Germinal center (tissue), 1 donor: ENCODE measurements at places on chromosomes 3 and 15.

DNA sequence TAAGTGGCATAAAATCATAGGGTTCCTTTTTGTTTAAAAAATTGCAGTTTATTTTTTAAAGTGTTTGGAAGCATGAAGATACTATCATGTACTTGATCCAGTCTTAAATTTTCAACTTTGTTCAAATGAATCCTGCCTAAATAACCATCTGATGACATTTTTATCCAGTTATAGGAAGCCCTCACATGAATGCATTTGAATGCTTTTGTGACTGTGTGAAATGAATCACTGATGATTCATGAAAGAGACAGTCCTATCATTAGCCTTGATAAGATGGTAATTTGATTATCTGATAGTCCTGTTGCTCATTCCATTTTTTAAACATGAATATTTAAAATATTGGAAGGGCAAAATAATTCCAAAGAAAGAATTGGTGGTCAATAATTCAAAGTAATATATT lies 401.9 kb upstream of the ROBO2 start:
- no peak for DNase-seq

- no peak for DNase-seq
Observed at GRCh38 chr3:42020684-42021307, 58.9 kb upstream of the ULK4 start.

DNA sequence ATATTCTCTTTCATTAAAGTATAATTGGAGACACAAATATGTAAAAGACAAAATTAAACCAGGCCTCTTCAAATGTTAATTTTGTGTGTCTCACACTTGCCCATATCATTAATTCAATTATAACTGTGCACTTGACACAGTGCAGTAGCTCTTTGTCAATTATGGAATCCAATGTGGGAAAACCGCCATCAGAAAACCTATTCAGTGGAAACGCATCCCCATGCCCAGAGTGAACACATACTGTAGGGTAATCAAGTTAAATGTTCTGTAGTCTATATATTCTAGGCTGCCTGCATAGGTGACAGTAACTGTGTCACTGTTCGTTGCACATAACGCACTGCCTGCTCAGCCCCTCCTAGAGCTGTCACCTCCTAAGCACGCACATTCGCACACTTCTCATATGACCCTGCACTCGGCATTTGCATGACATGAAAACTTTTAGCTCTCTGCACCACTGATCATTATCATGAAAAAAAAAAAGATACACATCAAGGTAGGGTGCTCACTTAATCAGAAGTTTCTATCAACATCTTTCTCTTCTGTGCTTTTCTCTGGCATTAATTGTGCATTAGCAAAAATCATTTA lies 63.2 kb downstream of the MEIS2 start:
- no peak for DNase-seq

GRCh38 chr3:54831112-54831511 lies 96.7 kb downstream of the LRTM1 start:
- no peak for DNase-seq

- no peak for DNase-seq
Observed at GRCh38 chr15:87144775-87145174, 1065.1 kb downstream of the AGBL1 start.

DNA sequence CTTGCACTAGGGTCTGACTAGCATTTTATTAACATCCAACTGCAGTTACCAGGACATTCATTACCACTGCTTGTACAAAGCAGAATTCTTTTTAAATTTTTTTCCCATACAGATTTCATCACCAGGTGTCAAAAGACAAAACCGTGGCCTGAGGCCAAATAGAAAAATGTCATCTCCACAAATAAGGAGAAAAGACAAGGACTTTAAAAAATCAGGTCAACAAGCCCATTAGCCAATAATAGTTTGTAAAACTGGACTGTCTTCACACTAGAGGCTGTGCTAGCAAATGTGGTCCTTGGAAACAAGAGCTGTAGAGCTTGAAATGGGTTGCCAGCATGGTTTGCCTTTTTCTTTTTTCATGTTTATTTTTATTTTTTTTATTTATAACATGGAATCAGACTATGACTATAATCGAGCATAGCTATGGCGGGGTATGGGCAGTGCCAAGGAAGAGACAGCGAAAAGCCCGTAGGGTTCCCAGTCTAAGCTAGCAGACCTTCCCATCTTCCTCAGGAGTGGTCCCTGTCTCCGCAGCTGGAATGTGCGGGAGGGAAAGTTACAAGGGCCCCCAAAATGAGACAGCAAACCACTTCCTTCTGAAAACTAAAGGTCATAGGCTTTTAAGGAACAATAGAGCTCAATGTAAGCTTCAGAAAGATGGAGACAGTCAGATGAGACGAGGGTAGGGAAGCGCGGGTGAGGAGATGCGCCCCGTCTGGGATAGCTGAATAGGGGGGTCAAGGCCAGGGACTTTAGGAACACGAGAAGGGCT lies 1.5 kb downstream of the PTPN9 start:
- DNase-seq: no peak

DNA sequence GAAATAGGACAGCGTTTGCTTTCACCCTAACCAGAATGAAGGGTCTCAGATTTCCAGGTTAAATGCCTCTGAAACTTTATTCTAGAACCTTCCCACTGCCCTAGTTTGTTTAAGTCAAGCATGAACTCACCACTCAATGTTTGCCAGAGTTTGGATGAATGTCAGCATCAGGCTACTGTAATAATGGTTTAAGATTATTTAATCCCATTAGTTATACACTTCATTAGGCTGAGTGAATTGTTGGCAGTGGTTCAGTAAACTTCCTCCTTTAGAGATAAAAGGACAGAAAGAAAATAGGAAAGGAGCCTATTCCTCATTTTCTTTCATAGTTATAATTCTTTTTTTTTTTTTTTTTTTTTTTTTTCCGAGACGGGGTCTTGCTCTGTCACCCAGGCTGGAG lies 401.9 kb upstream of the TPRG1 start:
- DNase-seq: no peak
